ENCODE measurements at places on chromosomes 5 and 9. TPM values are rescaled to one million over a fixed set of nuclear protein-coding genes. Genes with fewer than 3 reads are reported as not detected.

The AGXT2 gene
- not detected for total RNA-seq

The SV2C gene
- not detected for total RNA-seq

- peak; percentile 52 for DNase-seq
These were observed 487.2 kb upstream of the ST8SIA4 start for GRCh38 chr5:101390151-101390908.

The SPINK7 gene
- not detected for total RNA-seq

- DNase-seq, result no peak
These were observed 4.7 kb downstream of the NOTCH1 start for GRCh38 chr9:136541179-136541578.

- DNase-seq, result no peak
These were observed 47.7 kb upstream of the BOD1 start for GRCh38 chr5:173664154-173664526.

Data from epithelial cell of proximal tubule (primary cell).